ENCODE measurements at places on chromosomes 13 and 19.

GRCh38 chr13:32998966-32999365 lies 17.3 kb upstream of the KL start:
- DNase-seq: no peak

DNA sequence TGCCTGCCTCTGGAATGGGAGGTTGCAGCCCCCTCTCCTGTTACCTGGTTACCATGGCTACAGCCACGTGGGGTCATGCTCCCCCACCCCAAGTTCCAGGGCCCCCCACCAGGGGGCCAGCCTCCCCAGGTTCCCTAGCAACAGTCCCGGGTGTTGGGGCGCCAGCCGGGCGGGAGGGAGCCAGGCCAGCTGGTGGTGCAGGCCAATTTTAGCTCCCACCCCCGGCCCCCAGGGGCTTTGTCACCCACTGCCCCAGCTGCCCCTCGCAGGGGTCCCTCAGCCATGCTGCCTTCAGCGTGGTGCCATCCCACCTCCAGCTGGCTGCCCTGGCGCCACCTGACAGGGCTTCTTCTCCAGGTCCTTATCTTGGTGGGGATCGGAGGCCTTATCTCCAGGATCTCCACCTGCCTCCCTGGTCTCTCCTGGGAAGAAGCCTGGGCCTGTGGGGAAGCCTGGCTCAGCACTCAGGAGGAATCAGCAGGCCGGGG lies 3.0 kb downstream of the MARK4 start:
- DNase-seq: no peak

GRCh38 chr19:51690454-51691073 lies 2.6 kb upstream of the SPACA6 start:
- no peak for DNase-seq

DNA sequence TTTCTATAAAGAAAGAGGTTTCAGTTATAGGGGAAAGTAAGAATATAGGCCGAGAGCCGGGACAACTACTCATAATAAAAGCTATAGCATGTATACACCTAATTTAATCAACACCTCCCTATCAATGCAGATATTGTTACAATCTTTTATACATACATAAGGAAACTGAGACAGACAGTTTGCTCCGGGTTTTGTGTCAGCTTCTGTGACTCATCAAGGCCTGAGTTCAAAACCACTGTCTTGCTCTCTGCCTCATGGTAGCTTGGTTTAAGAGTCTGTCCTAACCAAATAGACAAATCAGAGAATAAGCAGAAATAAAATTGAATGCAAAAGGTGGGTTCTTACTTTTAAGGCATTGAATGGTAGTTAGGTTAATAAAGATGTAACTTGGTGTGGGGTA lies 222.9 kb downstream of the GGACT start:
- no peak for DNase-seq

GRCh38 chr13:93771782-93772181 lies 545.2 kb downstream of the GPC6 start:
- DNase-seq: no peak

GRCh38 chr19:41944336-41944735 lies 14.8 kb downstream of the RABAC1 start:
- no peak for DNase-seq

- DNase-seq: no peak
Observed at GRCh38 chr13:28657784-28658538, 969 bp upstream of the POMP start.

DNA sequence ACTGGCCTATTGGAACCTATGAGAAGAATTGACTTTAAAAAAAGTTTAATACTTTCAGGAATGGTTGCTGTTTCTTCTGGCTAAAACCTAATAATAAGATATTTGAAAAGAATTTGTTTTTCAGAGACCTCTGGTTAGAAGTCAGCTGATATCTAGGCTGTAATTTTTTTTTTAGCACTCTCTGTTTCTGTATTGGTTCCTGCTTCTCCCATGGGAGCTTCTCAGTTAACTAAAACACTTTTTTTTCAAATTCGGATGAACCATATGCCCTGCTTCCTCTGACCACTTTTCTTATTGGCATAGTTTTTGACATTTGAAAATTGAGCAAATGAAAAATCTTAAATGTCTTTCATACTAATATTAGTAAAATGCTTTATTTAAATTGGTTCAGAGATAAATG lies 163.5 kb upstream of the SLC10A2 start:
- DNase-seq: no peak

GRCh38 chr13:45658586-45659235 lies 43.2 kb upstream of the ERICH6B start:
- no peak for DNase-seq

DNA sequence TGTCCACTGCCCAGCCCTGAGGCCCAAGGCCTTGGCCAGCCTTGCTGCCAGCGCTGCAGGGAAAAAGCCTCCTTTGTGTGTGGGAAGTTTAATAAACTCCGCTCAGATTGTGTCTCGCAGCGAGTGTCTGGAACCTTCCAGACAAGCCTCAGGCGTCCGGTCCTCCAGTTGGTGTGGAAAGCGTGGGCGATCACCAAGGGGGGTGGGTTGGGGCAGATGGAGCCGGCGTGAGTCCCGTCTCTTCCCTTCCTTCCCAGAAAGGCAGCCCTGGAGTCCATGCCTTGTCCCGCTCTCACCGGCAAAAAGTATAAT lies 4.6 kb downstream of the STK11 start:
- no peak for DNase-seq

DNA sequence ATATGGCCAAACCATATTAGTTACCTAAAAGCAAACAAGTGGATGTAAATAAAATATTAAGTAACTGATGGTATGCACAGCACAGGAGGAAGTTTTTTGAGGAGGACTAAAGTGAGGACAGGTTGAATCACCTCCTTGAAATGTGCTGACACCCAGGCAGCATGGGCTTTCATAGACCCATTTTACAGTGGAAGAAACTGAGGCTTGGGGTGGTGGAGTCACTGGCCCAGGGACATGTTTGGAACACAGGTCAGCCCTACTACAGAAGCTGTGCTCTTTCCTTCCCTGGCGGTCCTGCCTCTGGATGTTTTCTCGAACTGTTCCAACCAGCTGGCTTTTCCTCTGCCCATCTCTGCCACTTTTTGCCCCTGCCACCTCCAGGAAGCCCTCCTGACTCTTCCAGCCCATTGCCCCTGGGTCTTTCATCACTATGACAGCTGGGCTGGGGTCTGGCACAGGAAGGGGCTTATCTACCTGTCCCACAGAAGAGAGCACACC lies 11.2 kb upstream of the PTPRS start:
- no peak for DNase-seq

DNA sequence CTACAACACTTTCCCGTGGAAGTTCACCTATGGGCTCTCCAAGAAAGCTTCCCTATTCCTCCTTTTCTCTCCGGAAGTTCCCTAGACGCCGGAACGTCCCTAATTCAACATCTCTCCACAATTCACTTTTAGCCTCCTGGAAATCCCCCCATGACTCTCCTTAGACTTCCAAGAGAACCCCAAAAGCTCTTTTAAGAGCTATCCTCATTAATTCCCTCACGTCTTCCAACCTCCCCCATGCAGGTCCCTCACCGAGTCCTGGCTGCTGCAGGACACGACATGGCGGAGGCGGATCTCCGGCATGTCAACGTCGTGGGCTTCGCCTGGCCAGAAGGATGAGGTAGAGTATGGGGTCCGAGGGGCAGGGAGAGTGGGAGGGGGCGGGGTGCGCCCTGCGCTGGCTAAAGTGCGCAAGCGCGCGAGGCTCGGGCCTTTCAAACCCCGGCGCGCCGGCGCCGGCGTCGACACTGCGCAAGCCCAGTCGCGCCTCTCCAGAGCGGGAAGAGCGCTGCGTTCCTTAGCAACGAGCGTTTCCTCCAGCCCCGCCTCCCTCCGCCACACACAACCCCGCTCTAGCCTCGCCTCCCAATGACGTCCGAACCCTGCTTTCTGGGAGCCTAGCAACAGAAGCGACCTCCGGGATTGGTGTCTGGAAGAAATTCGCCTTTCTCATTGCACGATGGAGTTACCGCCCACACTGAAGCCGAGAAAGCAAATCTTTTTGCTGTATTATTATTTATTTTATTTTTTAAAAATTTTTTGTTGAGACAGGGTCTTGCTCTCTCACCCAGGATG lies at the start of the genes PINLYP and XRCC1:
Gene PINLYP, plus strand, starts transcription at position 646 of the 795 bp plus-strand sequence. CDS start 1,391 bp downstream, outside the sequence.
Gene XRCC1, minus strand, starts transcription at position 372 of the 795 bp plus-strand sequence. Its CDS starts 69 bp downstream, at position 303.
- peak; percentile 94 for DNase-seq

DNA sequence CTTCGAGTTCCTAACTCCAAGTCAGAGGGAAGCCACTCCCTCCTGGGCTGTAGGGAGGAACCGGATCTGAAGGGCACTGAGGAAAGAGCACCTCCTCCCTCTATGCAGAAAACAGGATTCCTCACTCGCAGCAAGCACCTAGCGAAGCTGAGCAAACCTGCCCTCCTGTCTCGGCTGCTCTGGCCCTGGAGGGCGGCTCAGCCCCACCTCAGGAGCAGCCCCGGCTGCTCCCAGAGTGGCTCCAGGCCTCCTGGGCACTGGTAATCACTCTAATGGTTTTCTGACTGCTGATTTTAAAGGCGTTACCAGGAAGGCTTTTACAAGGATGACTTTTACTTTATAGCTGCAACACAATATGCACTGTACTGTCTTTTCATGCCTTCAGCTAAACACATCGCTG lies 312.5 kb downstream of the TEX29 start:
- no peak for DNase-seq

- DNase-seq: no peak
Observed at GRCh38 chr13:99133230-99133629, 67.4 kb upstream of the UBAC2 start.

DNA sequence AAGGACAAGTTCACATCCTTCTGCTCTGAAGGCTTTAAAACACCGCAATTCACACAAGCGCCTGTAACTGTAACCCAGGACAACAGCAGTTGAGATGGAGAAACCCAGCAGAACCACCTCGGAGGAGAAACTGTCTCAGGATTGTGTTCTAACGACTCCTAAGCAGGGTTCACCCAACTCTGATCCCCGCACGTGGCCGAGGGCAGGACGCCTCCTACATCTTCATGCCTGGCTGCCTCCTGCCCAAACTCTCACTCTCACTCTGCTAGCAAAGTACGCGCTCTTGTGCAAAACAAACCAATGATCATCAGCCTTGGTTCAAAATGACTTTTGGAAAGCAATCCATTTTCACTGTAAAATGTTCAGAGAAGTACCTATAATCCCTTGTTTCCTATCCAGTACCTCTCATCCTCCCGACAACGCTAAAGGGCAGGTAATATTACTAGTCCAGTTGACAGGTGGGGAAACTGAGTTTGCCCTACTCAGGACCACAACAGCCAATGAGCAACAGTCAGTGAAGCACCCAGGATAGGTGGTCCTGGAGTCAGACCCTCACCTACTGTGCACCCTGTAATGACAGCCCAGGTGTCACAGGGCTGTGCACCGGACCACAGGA lies 25.6 kb downstream of the EPS15L1 start:
- DNase-seq: no peak

GRCh38 chr13:26961890-26962615 lies 201.5 kb upstream of the GPR12 start:
- peak; percentile 44 for DNase-seq

DNA sequence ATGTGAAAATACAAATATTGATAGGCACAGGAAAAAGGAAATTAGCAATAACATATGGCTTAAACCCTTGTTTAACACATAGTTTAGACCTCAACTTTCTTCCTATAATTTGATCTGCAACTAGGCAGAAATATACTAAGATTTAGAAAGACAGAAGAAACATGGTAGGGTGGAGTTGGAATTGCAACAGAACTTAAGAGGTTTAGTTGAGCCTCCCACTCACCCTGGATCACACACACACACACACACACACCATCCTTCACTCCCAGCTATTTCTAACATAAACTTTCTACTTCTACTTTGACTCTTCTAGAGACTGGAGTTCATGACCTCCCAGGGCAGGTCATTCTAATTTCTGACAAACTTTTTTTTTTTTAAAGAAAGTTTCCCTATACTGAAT lies 47.4 kb downstream of the FLT3 start:
- DNase-seq: no peak

DNA sequence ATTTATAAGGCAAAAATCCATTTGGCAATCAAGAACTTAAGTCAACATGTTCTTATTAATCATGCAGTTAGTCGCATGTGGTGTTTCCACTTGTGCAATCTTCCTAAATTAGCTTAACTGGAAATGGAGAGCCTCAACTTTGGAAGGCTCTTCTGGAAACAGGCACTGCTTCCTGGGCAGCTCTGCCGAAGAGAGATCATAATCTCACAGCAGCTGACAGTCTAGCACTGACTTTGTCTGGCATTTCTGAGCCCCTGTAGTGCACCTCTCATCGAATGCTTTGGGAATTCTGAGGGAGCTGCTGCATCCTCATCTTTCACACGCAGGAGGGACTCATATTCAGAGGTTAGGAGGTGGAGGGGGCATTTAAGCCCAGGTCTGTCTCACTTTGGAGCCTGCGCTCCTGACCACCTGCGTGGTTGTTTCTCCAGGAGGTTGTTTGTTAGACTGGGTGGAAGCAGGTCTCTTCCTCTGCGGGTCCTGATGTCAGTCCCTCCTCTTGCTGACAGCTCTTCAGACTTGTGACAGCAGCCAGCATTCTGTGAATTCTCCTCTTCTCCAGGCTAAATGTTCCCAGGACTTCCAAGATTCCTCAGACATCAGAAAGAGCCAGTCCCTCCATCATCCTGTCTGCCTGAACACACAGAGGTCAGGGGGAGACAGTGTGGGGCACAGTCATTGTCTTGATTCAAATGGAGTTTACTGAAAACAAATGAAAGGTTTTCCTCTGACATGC lies 100.4 kb upstream of the GJB6 start:
- DNase-seq: no peak

DNA sequence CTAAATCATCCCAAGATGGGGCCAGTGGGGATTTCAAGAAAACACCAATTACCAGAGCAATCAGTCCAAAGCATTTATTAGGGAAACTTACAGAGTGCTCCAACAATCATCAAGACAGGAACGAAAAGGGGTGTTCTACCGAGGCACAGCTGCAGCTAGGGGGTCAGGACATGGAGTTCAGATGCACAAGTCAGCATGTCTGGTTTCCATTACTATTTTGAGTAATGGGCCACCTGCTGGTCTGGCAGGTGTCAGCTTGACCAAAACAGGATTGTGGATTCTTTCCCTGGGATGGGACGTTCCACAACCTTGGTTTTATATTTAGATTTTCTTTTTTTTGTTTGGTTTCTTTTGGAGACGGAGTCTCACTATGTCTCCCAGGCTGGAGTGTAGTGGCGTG lies 3.9 kb upstream of the UBL5 start:
- no peak for DNase-seq

GRCh38 chr13:100461309-100462030 lies 127.1 kb downstream of the GGACT start:
- DNase-seq: peak; percentile 98

- DNase-seq: no peak
Observed at GRCh38 chr19:19563348-19563848, 25.3 kb downstream of the CILP2 start.
